ENCODE measurements at places on chromosomes 1 and 21.

GRCh38 chr1:246139745-246140182, 367.3 kb downstream of the SMYD3 start:
- no peak for DNase-seq

- DNase-seq = no peak
Measured at GRCh38 chr1:160576884-160577283, 2.4 kb downstream of the CD84 start.

DNA sequence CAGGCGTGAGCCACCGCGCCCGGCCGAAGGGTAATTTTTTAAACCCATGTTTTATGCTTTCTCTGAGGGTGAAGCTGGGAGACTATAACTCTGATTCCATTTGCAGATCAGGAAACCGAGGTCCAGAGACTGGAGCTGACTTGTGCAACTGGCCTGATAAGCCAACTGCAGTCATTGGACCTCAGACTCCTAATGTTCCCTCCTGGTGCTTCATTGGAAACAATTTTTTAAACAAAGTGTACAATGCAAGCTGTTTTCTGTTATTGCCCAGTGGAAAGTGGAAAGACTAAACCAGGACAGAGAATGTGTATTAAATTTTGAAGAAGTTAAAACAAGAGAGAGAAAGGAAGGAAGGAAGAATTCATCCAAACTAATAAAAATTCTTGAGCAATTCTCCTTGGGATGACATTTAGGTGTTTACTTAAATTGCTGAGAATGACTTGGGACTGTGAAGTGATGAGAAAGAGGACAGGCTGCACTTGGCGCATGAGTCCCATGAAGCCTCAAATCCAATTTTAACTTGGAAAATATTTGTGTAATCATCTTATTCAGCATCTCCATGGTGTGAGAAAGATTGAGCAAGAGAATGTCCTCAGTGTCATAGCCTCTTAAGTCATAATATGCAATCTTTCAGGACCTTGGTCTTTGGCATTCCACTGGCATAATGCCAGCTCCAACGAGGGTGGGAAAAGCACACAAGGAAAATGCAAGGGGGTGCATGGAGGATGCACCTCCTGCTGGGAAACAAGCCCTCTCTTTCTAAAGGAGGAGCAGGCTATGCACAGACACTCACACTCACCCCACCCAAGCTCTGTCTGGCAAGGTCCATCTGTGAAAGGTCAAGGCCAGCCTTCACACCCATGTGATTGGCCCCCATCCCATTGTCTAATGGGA, 342.0 kb downstream of the SIPA1L2 start:
- no peak for DNase-seq

DNA sequence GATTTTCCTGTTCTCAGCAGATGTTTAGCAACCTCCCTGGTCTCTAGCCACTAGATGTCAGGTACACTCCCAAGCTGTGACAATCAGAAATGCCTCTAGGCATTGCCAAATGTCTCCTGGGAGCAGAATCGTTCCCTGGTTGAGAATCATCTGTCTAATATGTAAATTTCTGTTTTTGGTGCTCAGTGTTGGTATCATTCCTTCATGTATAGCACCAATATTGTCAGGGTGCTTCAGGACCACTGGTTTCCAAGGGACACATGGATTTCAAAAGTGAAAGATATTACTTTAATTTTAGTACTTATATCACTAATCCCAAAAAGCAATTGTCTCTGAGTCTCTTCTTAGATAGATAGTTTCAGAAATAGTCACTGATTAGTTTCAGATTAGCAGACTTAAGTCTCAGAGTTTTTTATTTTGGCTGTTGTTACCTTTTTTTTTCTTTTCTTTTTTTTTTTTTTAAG, 160.1 kb downstream of the PTPRC start:
- DNase-seq = no peak

- DNase-seq = no peak
Measured at GRCh38 chr1:46522184-46522968, 29.1 kb downstream of the KNCN start.

Measured in GM23338 (cell line).